ENCODE measurements at places on chromosomes 13 and 19.

- no peak for DNase-seq
Measured at GRCh38 chr13:92677571-92677970, 549.0 kb upstream of the GPC6 start.

- no peak for DNase-seq
Measured at GRCh38 chr13:19185086-19185864, 3.7 kb upstream of the TUBA3C start.

DNA sequence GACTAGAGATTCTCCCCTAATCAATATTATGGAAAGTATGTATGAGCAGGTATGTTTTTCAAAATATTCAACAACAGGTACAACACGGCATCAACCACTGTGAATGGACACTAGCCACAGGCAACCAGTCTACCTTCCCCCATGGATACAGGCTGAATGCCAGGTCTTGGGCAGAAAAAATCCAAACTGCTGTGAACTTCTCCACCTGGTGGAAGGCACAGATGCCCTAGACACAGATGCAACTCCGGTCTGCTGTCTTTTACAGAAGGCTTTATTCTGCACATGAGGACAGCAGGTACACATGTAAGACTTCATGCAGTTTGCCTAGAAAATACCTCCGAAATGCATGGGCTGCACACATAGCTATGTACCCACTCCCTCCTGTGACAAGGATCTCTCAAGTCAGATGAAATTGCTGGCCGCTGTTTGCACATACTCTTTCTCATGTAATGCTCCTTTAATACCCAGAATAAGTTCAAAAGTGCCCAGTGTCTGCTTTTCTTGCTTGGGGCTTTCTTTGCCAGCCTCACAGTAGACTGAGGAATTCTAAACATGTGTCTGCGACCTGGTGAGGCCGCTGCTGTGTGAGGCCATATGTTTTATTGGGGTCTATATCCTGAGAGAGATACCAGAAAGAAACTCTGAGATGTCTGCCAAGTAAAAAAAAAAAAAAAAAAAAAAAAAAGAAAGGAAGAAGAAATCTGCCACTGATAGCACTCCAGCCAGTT lies 325.9 kb downstream of the FOXO1 start:
- DNase-seq, result no peak

- no peak for DNase-seq
Measured at GRCh38 chr13:50989476-50989875, 79.9 kb downstream of the RNASEH2B start.

- DNase-seq, result peak; percentile 46
Measured at GRCh38 chr13:99289674-99290337, 17.4 kb downstream of the GPR183 start.

GRCh38 chr19:8413629-8413995 lies 507 bp downstream of the MARCHF2 start:
- no peak for DNase-seq

DNA sequence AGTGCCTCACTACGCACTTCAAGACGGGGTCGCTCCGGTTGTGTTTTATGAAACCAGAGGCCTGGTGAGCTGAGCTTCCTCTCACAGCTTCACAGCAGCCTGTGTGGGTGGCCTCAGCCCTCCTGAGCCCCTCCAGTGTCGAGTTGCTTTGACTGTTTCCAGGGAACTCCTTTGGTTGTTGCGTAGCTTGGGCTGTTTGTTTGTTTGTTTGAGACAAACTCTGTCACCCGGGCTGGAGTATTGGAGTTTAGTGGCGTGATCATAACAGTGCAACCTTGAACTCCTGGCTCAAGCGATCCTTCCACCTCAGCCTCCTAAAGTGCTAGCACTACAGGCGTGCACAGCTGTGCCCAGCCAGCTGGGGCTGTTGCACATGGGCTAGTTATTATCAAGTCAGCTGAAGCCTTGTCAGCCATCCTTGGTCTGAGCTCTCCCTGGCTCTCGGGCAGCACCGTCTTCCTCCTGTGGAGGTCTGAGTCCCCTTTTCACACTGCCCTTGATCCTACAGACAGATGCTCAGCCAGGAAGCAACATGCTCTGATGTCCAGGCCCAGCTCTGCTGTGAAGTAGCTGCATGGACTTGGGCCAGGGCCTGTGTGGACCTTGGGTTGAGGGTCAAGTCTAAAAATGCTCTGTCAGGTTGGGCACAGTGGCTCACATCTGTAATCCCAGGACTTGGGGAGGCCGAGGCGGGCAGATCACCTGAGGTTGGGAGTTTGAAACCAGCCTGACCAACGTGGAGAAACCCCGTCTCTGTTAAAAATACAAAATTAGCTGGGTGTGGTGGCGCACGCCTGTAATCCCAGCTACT lies 10.2 kb downstream of the DOT1L start:
- no peak for DNase-seq

- DNase-seq, result no peak
Measured at GRCh38 chr19:5665781-5666513, 14.4 kb downstream of the MICOS13 start.

- DNase-seq, result no peak
Measured at GRCh38 chr13:93361703-93362102, 135.1 kb downstream of the GPC6 start.

- no peak for DNase-seq
Measured at GRCh38 chr19:33216198-33216830, 9.3 kb downstream of the SLC7A10 start.
